ENCODE measurements at places on chromosomes 4 and X. TPM values are rescaled to one million over a fixed set of nuclear protein-coding genes. Genes with fewer than 3 reads are reported as not detected.

Gene GLRB
- 4.1 TPM for total RNA-seq

Gene MTMR8
- total RNA-seq, result 4.9 TPM

Gene PLAC8
- 3.8 TPM for total RNA-seq

Gene SLC6A8
- 42.3 TPM for total RNA-seq

DNA sequence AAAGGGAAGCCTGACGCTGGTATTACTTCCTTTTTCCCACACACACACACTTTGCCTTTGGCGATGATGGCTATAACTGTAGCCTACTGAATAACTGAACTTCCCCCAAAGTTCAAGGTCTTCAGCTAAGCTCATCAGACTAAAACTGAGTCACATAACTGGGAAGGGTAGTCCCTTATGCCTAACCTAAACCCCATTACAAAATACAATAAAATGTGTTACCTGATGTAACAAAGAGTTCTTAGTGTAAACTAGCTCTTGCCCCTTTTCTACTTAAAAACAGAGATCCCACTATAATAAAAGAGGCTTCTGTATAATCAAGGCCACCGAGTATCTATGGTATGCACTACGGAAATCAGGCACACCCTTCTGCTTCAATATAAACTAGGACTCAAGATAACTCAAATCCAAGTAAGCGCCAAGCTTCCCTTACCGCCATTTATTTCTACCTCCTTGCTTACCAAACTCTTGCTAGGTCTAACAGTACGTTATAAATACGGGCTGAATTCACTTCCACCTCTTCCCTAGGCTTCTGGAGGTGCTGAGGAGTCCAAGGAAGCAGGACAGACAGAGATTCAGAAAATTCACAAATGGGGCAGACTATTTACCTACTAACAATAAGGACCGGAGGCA is 2.4 kb downstream of the OTUD4 start:
- DNase-seq, result no peak

- no peak for DNase-seq
Measured at GRCh38 chr4:149108626-149109025, 666.4 kb upstream of the NR3C2 start.

DNA sequence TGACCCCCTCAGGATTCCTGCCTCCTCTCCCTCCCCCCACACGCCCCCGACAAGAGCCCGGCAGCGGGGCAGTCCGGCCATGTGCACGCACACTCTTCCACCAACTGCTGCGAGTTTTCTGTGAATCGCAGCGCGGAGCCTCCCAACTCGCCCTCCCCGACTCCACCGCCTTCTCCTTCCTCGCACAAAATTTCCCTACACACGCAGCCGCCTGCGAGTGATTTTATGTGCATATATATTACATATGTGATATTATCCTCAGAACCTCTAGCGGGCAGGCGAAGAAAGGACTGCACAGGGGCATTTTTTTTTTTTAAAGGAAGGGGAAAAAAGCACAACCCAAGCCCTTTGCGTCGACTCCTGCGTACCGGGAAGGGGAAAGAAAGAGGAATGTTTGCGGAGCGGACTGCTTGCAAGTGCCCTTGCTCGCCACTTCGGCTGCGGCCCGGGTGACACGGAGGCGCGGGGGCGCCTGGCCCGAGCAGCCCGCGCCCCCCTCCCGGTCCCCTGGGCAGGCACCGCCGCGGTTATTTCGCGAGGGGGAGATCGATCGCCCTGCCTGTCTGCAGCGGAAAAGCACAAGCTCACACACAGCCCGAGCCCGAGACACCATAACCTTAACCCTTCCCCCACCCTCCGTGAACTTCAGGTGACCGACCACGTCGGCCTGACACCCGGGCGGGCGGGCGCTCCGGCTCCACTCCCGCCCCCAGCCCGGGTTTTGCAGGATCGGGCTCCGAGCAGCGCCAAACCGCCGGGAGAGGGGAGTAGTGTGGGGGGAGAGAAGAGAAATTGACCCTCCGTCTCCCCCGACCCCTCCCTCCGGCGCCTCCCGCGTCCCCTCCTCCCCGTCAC is 2.3 kb downstream of the ZNF827 start:
- DNase-seq, result peak; percentile 86

- no peak for DNase-seq
Measured at GRCh38 chr4:107131295-107131694, 95.2 kb upstream of the DKK2 start.

- DNase-seq, result no peak
Measured at GRCh38 chrX:69627744-69628143, 11.8 kb downstream of the EDA start.

- DNase-seq, result no peak
Measured at GRCh38 chr4:165612936-165613335, 234.1 kb downstream of the CPE start.

- peak; percentile 69 for DNase-seq
Measured at GRCh38 chr4:6106156-6106555, 87.9 kb upstream of the C4orf50 start.

GRCh38 chr4:4457803-4458553 is 71.1 kb downstream of the NSG1 start:
- DNase-seq, result no peak

DNA sequence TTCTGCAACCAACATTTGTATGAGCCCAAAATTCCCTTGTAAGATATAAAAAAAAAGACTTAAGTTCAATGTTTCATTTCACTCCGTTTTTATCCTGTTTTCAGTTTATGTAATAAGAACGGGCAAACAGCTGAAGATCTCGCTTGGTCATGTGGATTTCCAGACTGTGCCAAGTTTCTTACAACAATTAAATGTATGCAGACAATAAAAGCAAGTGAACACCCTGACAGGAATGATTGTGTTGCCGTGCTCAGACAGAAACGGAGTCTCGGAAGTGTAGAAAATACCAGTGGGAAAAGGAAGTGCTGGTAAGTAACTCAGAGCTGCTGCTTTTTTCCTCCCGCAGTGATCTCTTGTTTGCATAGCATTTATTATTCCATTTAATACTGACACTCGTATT is 2.8 kb downstream of the ANKRD37 start:
- no peak for DNase-seq

GRCh38 chr4:121706595-121707021 is 9.8 kb upstream of the ANXA5 start:
- no peak for DNase-seq

DNA sequence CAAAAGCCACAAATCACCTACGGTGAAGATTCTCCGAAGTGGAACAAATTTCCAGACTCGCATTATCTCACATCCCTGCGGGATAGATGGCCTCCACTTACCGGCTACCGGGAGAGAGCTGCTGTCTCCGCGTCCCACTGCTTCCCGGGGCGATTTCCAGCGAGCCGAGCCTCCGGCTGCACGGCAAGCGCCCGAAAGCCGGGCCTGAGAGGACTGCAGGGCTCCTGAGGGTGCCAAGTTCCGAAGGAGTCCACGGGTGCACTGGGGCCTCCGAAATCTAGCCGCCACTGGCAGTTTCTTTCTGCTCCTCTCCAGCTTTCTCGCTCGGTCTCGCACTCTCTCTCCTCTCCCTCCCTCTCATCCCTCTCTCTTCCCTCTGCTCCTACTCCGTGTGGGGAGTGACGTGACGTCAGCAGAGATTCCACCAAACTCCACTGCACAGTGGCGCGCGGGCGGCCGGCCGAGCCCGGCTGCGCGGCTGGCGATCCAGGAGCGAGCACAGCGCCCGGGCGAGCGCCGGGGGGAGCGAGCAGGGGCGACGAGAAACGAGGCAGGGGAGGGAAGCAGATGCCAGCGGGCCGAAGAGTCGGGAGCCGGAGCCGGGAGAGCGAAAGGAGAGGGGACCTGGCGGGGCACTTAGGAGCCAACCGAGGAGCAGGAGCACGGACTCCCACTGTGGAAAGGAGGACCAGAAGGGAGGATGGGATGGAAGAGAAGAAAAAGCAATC is 14.0 kb upstream of the PITX2 start:
- DNase-seq, result no peak

Measured in posterior vena cava (tissue), 2 donors.